Calu3 (cell line): ENCODE measurements at places on chromosomes 3 and 15.

GRCh38 chr3:153639631-153640030 lies 477.6 kb downstream of the RAP2B start:
- H3K27ac ChIP-seq: no peak overlapping the region
- no peaks in the 10 kb centered on the region for H3K27me3 ChIP-seq
- H3K36me3 ChIP-seq: no peaks in the 10 kb centered on the region

- peaks cover 44% of the 10 kb centered on the region for H3K36me3 ChIP-seq
- peaks cover 10% of the 10 kb centered on the region for H3K4me1 ChIP-seq
- DNase-seq: no peak
- H3K27ac ChIP-seq: peak overlapping the region; percentile 80
- no peaks in the 10 kb centered on the region for H3K27me3 ChIP-seq
These were observed 1.2 kb downstream of the SS18L2 start for GRCh38 chr3:42591811-42592210.

DNA sequence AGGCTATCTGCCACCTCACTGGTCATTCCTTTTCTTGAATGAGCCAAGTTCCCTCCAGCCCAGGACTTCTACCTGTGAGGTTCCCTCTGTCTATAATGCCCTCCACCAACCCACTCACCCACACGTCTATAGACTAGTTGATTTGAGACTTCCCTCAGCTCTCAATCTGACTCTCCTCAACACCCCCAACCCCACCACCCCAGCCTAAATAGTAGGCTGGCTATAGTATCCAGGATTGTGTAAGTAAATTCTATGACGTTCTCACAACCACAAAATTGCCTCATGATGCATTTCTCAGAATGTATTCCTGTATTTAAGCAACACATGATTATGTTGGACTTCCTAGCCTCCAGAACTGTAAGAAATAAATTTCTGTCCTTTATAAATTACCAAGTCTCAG lies 2.2 kb downstream of the PLSCR1 start:
- peak overlapping the region; percentile 91 for H3K27ac ChIP-seq
- H3K4me1 ChIP-seq: peaks cover 55% of the 10 kb centered on the region
- no peaks in the 10 kb centered on the region for H3K27me3 ChIP-seq
- DNase-seq: peak; percentile 39
- peaks cover 94% of the 10 kb centered on the region for H3K36me3 ChIP-seq
- H3K4me3 ChIP-seq: peak overlapping the region; percentile 87

DNA sequence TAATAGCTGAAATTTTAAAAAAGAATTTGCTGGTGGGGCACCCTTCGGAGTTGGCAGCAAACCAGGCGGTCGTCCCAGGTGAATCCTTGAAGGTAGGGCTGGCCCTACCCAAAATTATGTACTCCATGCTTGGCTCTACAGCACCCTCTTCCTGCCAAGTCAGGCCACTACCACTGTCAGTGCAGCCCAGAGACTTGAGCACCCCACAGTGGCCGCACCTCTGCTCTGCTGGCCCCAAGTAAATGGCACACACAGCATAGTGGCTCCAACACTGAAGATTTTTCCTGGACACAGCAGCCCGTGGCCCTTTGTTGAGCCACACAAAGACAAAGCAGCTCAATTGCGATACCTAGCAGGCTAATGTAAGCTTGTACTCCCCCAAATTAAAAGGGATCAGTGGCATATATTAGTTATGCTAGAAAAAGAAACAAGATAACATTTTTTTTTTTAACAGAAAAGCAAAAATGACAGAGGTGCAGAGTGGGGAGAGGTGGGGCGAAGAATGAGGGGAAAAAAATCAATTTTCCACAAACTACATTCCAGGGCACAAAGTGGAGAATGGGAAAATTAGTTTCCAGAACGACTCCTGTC lies 250.5 kb downstream of the UACA start:
- H3K27me3 ChIP-seq: no peaks in the 10 kb centered on the region
- H3K4me3 ChIP-seq: no peak overlapping the region
- H3K4me1 ChIP-seq: peaks cover 44% of the 10 kb centered on the region

DNA sequence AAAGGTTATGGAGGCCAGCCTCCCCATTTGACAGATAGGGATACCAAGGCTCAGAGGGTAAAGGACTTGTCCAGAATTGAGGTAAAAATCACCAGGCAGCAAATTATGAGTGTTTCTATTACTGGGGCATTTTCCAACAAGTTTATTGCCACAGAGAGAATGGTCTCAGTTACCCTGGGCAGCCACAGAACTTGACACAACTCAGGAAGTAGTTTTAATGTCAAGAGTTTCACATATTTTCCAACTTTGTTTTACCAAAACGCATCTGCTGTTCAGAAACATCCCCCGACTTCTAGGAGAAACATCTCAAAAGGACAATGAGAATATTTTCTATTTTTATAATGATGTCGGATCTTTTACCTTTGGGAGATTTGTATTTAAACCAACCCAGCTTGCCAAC lies 107.5 kb upstream of the MRPS22 start:
- H3K27ac ChIP-seq: no peak overlapping the region
- no peaks in the 10 kb centered on the region for H3K4me1 ChIP-seq
- H3K36me3 ChIP-seq: no peaks in the 10 kb centered on the region
- H3K4me3 ChIP-seq: no peak overlapping the region
- H3K27me3 ChIP-seq: peaks cover 17% of the 10 kb centered on the region

- H3K4me1 ChIP-seq: peaks cover 3% of the 10 kb centered on the region
- H3K4me3 ChIP-seq: no peak overlapping the region
- H3K27ac ChIP-seq: no peak overlapping the region
- H3K36me3 ChIP-seq: no peaks in the 10 kb centered on the region
- DNase-seq: no peak
These were observed 512.3 kb downstream of the ZNF385D start for GRCh38 chr3:21238661-21239060.
